ENCODE measurements at places on chromosomes 2 and 18.

GRCh38 chr2:134335601-134336000 is 81.7 kb downstream of the MGAT5 start:
- DNase-seq: no peak

- no peak for DNase-seq
Measured at GRCh38 chr18:9287036-9287435, 47.5 kb upstream of the TWSG1 start.

GRCh38 chr2:105950521-105951383 is 206.0 kb downstream of the NCK2 start:
- no peak for DNase-seq

DNA sequence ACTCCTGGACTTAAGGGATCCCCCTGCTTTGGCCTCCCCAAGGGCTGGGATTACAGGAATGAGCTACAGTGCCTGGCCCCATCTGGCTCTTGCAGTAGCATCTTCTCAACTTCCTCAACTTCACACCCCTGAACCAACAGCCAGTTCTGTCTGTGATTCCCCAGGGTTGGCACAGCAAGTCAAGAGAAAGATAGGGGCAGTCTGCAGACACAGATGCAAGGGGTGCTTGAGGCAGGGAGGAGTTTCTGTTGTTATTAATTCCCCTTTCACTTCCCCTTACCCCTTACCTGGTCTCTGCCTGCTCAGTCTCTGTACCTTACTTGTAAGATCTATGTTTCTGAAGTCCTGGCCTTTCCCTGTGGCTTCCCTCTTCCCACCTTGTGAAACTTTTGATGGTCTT is 54.1 kb upstream of the MEX3C start:
- no peak for DNase-seq

DNA sequence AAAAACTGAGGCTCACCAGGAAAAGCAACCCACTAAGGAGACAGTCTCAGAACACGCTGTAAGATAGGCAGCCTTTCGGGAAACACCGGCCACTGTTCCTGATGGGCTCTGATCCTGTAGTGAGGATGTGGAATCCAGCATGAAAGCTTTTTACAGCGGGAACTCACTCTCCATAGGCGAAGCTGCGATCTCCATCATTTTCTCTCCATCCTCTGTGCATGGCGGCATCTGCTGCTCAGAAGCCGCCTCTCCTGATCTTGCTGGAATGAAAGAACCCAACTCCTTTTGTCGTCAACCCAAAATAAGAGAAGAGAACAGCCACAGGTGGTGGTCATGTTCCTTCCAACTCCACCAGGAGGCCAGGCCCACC is 49.9 kb downstream of the TMEM18 start:
- no peak for DNase-seq

DNA sequence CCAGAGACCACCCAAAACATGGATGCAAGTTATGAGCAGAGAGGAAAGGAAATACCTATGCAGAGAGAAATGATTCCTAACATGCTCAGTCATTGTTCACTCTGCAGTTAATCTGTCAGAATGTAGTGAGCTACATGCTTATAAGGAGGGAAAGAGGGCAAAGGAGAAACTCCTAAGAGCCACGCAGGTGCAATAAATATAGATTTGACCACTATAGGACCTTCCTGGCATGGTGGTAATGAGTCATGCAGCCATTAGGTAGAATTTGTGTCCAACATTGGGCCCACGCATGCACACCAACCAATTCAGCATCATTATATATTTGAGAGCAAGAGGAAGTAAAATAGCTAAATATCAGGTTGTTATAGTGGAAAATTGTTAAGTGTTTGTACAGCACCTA is 699.9 kb downstream of the DSC3 start:
- DNase-seq: no peak

DNA sequence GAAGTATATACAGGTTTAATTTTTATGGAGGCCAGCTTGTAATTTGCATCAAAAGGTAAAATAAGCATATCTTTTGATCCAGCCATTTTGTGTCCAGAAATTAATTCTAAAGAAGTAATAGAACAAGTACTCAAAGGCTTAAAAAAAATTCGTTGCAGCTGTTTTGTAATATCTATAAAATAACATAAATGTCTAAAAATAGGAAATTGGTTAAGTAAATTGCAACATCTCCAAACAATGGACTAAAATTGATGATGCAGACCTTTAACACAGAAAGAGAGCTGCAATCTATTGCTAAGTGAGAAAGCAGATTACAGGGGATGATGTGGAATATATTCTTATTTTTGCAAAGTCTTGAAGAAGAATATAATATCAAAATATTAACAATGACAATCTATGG is 19.4 kb downstream of the AAK1 start:
- DNase-seq: no peak

- peak; percentile 19 for DNase-seq
Measured at GRCh38 chr2:36322108-36322507, 33.5 kb upstream of the CRIM1 start.

DNA sequence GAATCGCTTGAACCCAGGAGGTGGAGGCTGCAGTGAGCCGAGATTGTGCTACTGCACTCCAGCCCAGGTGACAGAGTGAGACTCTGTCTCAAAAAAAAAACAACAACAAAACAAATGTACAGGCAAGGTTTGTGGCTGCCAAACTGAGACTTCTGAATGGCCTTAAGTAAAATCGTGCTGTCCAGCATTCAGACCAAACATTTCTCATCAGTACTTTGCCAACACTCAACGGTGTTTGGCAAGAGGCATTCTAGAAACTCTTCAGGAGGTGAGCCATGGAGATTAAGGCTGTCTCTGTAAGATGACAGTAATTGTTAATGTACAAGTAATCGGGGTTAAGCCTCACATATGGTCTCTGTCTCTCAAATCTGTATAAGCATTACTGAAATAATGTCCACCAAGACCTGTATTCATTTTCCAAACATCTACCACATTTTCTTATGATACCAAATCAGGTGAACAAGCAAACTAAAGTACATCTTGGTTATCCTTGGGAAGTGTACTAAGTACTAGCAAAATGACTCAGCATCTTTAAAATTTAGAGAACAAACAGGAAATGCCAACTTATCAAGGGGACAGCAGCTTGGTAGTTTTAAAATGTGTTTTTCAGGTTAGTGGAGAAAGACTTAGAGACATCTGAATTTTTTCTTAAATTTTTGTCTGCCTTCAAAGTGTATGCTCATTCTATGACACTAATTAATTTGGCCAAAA is 29.3 kb downstream of the SERPINE2 start:
- DNase-seq: peak; percentile 12

GRCh38 chr18:39661856-39662366 is 2096.3 kb upstream of the CELF4 start:
- DNase-seq: no peak

GRCh38 chr2:12300927-12301326 is 415.8 kb upstream of the TRIB2 start:
- DNase-seq: no peak

- DNase-seq: no peak
Measured at GRCh38 chr2:217834057-217834620, 168.7 kb downstream of the TNS1 start.

GRCh38 chr2:69311024-69311416 is 76.0 kb downstream of the GFPT1 start:
- DNase-seq: no peak

GRCh38 chr2:42618116-42618515 is 49.7 kb downstream of the MTA3 start:
- DNase-seq: no peak

DNA sequence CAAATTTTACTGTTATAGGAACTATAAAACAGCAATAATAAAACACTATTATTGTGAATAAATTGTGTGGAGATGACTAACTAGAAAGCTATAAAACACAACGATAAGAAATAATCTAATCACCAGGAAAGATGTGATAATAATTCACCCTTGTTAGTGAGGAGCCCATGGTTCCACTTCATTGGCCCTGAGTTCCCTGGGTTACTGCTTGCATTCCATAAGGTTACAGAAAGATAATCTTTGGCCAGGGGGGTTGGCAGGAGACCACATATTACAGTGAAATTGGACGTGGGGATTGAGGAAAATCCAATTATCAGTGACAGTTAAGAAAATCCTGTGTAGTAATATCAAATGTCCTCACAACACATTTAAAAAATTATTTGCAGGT is 2.5 kb upstream of the CPO start:
- no peak for DNase-seq

DNA sequence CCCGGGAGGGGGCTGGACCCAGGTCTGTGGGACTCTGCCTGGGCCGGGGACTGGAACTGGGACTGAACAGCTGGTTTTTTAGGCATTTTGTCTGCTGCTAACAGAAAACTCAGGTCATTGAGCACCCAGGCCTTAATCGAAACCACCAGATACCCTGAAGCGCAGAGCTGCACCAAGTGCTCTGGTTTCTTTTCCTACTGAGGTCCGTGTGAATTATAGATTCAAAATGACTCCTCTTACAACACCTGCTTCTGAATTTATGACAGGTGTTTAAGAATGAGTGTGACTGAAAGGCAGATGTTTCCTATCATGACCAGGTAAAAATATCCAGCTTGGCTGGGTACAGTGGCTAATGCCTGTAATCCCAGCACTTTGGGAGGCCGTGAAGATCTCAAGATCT is 47.8 kb downstream of the TRAPPC12 start:
- no peak for DNase-seq

GRCh38 chr2:232419245-232420072 is 12.8 kb downstream of the ALPG start:
- DNase-seq: no peak

GRCh38 chr18:29874519-29875098 is 1167.9 kb downstream of the DSC3 start:
- DNase-seq: peak; percentile 11

GRCh38 chr2:187003611-187004010 is 154.6 kb upstream of the ZSWIM2 start:
- DNase-seq: no peak

- no peak for DNase-seq
Measured at GRCh38 chr18:45142868-45143267, 462.2 kb downstream of the SETBP1 start.

GRCh38 chr2:11498543-11499034 is 32.6 kb upstream of the E2F6 start:
- no peak for DNase-seq

- no peak for DNase-seq
Measured at GRCh38 chr18:61738488-61738887, 154.3 kb downstream of the RNF152 start.

GRCh38 chr2:103161456-103162289 is 399.8 kb downstream of the TMEM182 start:
- DNase-seq: no peak

DNA sequence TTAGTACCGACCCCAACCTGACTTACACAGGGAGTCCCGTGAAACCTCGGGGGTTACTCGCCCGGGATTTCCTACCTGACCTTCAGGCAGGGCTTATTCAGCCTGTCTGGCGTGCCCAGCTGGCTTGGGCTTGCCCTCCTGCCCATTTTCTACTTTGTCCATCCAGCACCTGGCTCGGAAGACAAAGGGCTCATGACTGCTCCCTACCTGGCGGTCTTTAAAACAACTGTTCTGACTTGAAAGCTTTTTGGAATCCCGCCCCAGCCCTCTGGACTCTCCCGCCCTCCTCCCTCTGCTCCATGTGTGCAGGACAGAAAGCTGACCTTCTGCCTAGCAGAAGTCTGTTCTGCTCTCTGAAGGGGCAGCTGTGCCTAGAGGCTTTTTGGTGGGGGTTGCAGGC is 43.1 kb downstream of the ACKR3 start:
- DNase-seq: no peak

GRCh38 chr2:232511336-232511890 is 8.8 kb upstream of the PRSS56 start:
- DNase-seq: no peak

- DNase-seq: no peak
Measured at GRCh38 chr2:120661551-120661950, 74.1 kb upstream of the GLI2 start.

DNA sequence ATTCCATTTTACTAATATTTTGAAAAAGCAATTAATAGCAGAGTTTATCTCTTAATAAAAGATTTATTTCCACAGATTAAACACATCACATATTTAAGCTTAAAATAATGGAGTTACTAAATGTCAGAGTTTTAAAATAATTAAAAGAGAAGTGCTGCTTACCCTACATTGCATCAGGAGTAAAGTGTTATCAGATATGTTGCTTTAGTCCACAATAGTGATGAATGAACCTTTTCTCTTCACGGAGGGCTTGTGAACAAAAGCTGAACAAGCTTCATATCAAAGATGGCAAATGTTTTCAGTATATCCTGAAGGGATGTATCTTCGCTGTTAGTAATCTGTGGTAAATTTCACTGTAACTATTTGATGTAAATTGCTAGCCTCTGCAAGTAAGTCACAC is 69.4 kb upstream of the TTC27 start:
- no peak for DNase-seq
